ENCODE measurements at places on chromosomes 4 and X.

DNA sequence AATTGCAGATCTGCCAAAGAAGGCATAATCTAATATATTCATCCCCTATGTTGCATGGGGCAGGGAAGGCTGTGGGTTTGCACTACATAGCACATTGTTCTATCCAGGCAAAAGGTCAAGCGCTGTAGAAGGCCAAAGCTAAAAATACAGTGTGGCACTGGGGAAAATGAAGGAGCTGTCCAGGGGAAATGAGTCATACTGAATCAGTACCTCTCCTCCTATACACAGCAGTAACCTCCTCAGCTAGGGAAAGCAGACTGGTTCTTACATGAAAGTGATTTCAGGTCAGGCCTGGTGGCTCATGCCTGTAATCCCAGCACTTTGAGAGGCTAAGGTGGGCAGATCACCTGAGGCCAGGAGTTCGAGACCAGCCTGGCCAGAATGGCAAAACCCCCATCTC lies 31.0 kb upstream of the SLC25A4 start:
- DNase-seq = no peak

DNA sequence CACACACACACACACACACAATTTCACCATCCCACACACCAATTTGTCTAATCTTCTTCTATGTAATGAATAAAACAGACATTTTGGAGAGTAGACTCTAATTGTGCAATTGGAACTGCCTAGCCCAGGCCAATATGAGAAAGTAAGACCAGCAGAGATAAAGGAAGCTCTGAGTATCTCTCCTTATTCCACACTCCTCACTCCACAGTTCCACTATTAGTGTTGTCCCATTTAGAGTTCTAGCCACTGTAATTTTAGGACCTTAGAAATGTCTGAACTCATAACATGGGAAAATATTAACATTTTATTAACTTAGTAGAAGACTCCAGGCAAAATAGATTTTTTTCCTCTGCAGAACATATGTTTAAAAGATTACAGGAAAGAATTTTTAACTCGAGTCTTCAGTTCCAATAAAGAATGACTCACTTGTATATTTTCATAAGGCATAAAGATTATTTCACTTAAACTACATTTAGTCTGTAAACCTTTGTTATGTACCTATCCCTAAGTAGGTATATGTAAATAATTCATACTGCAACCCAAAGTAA lies 297.6 kb upstream of the INTU start:
- DNase-seq = no peak

DNA sequence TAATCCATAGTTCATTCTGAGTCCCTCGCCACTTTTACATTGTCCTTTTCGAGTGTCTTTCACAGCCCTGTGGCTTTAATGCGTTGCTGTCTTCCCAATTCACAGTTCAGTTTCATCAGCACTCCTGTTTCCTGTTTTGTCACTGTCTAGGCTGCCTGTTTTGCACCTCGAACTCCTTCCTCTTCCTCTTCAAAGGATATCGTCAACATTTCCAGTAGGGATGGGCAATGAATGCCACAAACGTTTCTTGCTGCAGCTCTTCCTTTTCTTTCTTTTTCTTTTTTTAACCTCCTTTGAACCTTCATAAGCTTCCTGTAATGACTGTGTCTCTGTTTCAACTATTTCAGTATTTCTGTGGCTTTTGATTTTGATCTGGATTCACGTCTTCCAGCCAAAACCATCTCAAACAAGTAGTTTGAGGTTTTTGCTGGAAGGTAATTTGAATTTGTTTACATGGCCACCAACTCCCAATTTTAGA lies 105.4 kb downstream of the ANXA3 start:
- DNase-seq = no peak

- no peak for DNase-seq
These were observed 96.5 kb downstream of the CHRDL1 start for GRCh38 chrX:110699109-110699508.

DNA sequence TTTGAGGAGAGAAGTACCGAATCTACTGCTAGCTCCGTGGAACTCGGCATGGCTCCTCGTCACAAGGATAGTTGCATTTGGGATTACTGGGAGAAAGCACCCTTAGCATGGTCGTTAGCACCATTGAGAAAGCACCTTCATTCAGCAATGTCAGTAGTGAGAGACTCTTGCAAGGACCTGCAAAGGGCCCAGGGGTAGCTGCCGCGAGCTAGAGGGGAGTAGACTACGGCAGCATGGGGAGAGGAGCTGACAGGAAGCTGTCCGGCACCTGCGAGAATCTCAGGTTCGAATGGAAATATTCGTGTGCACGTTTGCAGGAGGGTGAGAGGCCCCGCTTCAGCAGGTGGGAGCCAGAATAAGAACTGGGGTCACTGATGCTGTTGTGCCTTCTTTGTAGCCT lies 20.2 kb downstream of the TLR10 start:
- no peak for DNase-seq

GRCh38 chrX:145393702-145394235 lies 146.5 kb downstream of the SPANXN1 start:
- no peak for DNase-seq

- DNase-seq = no peak
These were observed 8.3 kb upstream of the MAP7D3 start for GRCh38 chrX:136259543-136259942.

- no peak for DNase-seq
These were observed 556.0 kb upstream of the CPEB2 start for GRCh38 chr4:14446311-14446710.

GRCh38 chr4:147773261-147774184 lies 41.6 kb downstream of the ARHGAP10 start:
- no peak for DNase-seq

GRCh38 chr4:19327364-19327763 lies 924.3 kb upstream of the SLIT2 start:
- DNase-seq = no peak

DNA sequence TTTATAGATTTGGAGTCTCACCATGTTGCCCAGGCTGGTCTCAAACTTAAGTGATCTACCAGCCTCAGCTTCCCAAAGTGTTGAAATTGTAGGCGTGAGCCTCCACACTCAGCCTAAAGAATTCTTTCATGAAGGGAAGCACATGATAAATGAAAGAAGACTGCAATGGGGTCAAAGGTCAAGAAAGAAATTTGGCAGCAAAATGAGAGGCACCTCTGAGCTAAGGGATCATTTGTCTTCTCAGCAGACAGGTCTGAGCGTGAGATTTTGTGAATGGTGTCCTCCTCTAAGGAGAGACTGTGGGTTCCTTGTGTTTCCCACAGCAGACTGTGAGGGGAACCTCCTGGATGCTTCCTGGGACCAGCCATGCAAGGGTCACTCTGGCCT lies 57.5 kb upstream of the EGFL6 start:
- DNase-seq = no peak

DNA sequence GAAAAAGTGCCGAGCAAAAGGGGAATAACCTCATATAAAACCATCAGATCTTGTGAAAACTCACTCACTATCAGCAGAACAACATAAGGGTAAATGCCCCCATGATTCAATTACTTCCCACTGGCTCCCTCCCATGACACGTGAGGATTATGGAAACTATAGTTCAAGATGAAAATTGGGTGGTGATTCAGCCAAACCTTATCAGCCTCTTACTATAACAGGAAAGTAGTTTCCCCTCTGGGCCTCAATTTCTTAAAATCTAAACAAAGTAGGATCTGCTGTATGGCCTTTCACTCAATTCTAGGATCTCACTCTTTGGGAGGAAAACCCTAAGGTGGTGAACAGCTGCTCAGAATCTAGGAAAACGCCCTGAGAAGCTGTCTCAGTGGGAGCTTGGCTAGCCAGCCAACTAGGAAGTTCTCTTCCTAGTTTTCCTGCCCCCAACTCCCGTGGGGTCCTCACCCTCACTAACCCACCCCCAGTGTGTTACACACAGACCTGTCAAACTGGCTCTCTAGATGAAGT lies 1017.1 kb upstream of the HS3ST1 start:
- DNase-seq = no peak

DNA sequence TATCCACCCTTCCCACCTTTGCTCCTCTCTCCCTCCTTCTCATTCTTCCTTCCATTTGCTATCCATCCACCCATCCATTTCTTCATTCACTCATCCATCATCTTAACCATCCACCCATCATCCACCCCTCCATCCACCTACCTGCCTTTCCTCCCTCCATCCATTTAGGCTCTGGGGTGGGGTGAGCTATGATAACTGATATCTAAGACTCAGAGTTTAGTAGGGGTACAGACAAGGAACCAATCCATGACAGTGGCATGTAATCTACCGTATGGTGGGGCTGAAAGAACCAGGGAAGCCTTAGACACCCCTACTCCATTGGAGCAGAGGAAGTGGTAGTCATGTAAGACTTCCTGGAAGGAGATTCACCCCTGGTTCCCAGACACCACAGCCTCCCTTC lies 23.2 kb downstream of the PSAPL1 start:
- no peak for DNase-seq

GRCh38 chr4:101862595-101862994 lies 72.1 kb downstream of the BANK1 start:
- no peak for DNase-seq

DNA sequence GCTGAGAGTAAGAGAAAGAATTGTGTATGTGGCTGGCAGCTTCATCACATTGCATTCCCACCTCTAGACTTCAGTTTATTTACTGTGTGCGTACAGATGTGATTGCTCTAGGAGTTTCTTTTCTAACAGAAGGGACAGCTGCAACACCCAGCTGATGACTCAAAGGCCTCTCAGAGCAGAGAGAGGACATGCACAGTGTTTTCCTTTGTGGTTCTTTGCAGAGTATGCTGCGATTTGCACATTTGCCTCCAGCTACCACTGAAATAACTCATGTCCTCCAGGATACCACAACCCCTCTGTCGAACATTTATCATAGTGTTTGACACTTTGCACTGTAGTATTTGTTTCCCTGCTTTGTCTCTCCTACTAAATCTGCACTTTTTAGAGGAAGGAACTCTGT lies 294.1 kb downstream of the STIM2 start:
- DNase-seq = no peak
